ENCODE measurements at places on chromosomes 5 and 9. TPM values are rescaled to one million over a fixed set of nuclear protein-coding genes. Genes with fewer than 3 reads are reported as not detected.

The LCN10 gene
- 4.7 TPM for total RNA-seq

The NCBP1 gene
- total RNA-seq = 24.0 TPM

The BTNL8 gene
- total RNA-seq = 2.6 TPM

The ARSI gene
- total RNA-seq = 15.4 TPM

The STPG3 gene
- not detected for total RNA-seq

The ZBTB5 gene
- total RNA-seq = 21.9 TPM

The SPINK13 gene
- not detected for total RNA-seq

The FGF18 gene
- 3.1 TPM for total RNA-seq

The BSPRY gene
- total RNA-seq = 12.7 TPM

The SLC36A2 gene
- not detected for total RNA-seq

The SHISAL2B gene
- total RNA-seq = 2.8 TPM

The AGXT2 gene
- not detected for total RNA-seq

The RFESD gene
- 6.4 TPM for total RNA-seq

The YTHDC2 gene
- total RNA-seq = 21.4 TPM

The MEGF10 gene
- total RNA-seq = 0.82 TPM

The CCDC183 gene
- 4.6 TPM for total RNA-seq

The PCDHA9 gene
- total RNA-seq = 0.49 TPM

The PLAC8L1 gene
- 0.46 TPM for total RNA-seq

The TCERG1 gene
- 79.2 TPM for total RNA-seq

The RNF183 gene
- 0.88 TPM for total RNA-seq

The DND1 gene
- total RNA-seq = 0.60 TPM

The SAXO1 gene
- 0.54 TPM for total RNA-seq

The FOXD4L4 gene
- total RNA-seq = not detected

The SREK1IP1 gene
- total RNA-seq = 17.0 TPM

The CDH18 gene
- total RNA-seq = 2.4 TPM
